ENCODE measurements at places on chromosomes 4 and X.

- DNase-seq: no peak
Observed at GRCh38 chr4:7381221-7381889, 53.4 kb downstream of the PSAPL1 start.

DNA sequence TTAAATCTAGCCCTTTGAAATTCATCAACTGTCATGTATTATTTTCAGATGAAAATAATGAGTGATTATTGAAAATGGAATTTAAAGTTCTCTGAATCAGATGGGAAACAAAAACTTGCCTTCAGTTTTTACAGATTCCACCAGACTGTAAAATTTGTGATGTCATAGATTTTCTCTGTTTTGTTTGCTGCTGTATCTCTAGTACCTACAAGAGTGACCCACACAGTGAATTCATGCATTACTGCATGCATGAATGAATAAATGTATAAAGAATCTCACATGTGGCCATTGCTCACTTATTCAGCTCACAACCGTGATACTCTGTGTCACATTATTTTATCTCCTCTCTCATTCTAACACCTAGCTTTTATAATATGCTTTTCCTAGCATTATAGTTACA, 532.2 kb upstream of the AGA start:
- no peak for DNase-seq

DNA sequence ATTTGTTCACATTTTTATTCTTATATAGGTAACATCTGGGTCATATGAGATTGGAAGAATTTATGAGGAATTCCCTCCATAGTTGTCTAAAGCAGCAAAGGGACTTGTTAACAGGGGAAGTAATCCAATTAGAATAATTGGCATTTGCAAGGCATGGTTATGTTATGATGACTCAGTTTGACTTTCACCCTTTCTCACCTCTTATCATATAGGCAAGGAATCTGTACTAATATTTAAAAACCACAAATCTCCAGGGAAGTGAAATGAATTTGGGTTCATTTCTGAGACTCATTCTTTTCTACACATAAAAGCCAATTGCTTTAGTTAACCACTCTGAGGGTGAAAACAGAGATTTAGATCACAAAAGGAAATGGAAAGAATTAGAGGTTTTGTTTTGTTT, 281.5 kb upstream of the DKK2 start:
- no peak for DNase-seq

GRCh38 chr4:41418444-41418843, 119.5 kb upstream of the LIMCH1 start:
- DNase-seq: no peak

DNA sequence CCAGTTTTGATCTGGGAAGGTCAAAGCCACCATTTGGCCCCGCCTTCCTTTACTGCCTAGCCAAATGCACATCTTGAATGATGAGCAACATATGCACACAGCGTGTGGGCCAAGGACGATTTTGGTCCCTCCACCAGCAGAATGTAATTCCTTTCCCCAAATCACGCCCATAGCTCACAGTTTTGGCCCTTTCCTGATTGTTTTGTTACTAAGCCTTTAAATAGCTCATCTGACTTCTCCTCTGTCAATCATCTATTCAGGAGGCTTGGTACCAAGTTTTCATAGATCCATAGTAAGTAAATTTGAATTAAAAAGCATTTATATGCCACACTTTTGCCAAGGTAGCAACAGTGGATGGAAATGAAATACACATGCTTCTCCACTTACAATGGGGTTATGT, 123.3 kb downstream of the NFKB1 start:
- peak; percentile 5 for DNase-seq

- DNase-seq: no peak
Observed at GRCh38 chr4:83846193-83846830, 310.4 kb downstream of the GPAT3 start.

DNA sequence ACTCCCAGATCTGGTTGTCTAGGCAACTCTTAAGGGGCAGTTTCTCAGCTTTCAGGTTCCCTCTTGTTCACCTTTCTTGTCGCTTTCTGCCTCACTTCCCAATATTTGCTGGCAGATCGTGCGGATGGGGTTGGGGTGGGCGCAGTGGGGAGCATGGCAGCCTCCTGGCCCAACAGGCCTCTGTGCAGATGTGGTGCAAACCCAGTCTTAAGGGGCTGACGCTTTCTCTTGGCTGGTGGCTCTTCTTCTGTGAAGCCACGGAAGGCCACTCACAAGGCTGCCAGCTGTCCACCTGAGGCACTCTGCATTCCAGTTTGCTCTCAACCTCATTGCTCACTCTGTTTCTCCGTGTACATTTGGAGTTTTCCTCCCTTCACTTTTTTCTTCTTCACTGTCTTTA, 61.7 kb downstream of the NBDY start:
- no peak for DNase-seq

DNA sequence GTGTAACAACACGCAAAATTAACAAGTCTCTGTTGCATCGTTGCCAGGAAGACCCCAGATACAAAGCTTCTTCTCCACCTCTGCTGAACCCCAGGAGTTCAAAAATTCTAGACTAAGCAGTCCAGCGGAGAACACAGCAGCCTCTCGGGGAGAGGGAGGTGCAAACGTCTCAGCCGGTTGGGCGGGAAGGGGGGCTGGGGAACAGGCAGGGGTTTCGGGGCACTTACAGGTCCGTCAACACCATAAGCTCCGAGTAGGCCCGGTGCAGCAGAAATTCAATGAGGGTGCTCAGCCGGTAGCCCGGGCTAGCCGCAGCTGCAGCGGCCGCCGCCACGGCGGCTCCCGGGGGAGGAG, 394 bp downstream of the MED14 start:
- no peak for DNase-seq

DNA sequence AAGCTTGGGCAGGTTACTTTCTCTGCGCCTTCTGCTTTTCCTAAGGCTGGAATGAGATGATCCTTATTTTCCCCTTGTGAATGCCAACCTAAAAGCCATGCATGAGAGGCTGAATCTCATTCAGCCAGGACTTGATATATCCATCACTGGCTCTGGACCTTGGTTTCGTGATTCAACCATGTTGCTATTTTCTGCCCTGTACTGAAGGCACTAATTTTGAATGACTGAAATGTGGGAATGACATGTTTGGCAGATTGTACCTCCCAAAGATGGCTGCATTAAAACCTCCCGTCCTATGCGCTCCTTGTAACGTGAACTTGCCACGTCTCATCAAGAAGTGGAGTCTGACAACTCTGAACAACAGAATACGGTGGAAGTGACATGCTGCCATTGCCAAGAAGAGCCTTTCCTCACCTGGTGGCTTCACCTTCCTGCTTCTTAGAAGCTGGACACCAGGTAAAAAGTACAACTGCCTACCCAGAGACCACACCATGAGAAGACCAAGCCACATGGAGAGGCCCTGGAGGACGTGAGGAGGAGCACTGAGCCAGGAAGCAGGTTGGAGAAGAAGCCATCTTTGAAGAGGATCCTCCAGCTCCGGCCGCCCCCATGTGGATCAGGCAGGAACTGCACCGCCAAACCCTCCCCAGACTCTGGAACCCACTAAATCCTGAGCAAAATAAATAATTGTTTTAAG, 174.5 kb downstream of the NSUN7 start:
- DNase-seq: peak; percentile 4
